Astrocyte (in vitro differentiated cells and primary cell): ENCODE measurements at places on chromosomes 11 and 22. TPM values are rescaled to one million over a fixed set of nuclear protein-coding genes. Genes with fewer than 3 reads are reported as not detected.

Gene MMP11
- 12.2 and 23.7 TPM in 2 replicates for total RNA-seq

Gene RNF26
- total RNA-seq = 31.8 and 33.3 TPM in 2 replicates

DNA sequence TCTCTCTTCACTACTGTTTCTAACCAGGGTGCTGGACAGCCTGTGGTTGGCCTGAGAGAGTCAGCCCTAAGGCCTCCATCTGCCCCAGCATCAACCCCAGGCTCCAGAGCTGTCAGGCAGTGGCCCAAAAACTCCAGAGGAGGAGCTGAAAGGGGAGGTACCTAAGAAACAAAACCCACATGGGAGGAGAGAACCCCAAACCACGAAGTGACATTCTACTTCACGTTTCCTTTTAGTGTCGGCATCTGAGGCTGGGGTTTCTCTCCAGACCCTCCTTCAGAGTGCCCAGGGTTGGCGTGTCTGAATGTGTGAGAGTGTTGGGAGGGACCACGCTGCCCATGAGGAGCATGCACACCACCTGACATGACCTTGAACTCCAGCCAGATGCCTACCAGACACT is 69.8 kb upstream of the NNMT start:
- no peaks in the 10 kb centered on the region for H3K36me3 ChIP-seq
- no peak for DNase-seq
- peaks cover 36% of the 10 kb centered on the region for H3K27me3 ChIP-seq
- H3K27ac ChIP-seq = no peak overlapping the region

GRCh38 chr11:97570636-97571035 is 1180.8 kb downstream of the JRKL start:
- no peaks in the 10 kb centered on the region for H3K36me3 ChIP-seq
- no peak overlapping the region for H3K27ac ChIP-seq
- no peak for DNase-seq

GRCh38 chr11:59550842-59551658 is 39.7 kb downstream of the OR4D9 start:
- H3K27ac ChIP-seq = peak overlapping the region; percentile 64
- peaks cover 9% of the 10 kb centered on the region for H3K4me1 ChIP-seq
- peak; percentile 82 for DNase-seq

DNA sequence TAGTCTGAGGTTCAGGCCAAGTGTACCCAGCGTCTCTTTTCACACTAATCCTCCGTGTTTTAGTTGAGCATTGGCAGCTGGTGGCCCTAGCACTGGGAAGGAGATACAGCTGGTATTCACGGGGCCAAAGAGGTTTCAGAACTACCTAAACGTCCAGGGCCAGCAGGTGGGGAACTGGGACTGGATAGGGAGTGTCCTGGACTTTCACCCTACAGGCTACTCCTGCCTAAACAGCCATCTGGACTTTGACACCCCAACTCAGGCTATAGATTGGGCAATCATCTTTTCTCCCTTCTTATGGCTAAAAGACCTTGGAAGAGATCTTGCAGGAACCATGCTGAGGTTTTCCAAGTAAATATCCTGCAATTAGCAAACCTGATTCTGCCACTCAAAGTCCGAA is 2.8 kb downstream of the SPON1 start:
- H3K4me3 ChIP-seq = no peak overlapping the region
- H3K4me1 ChIP-seq = peaks cover 2% of the 10 kb centered on the region
- peaks cover 78% of the 10 kb centered on the region for H3K27me3 ChIP-seq
- H3K27ac ChIP-seq = no peak overlapping the region
- no peaks in the 10 kb centered on the region for H3K36me3 ChIP-seq
- no peak for DNase-seq

Gene TRIM48
- not detected in 2 replicates for total RNA-seq

Gene SLC5A1
- not detected in 2 replicates for total RNA-seq

DNA sequence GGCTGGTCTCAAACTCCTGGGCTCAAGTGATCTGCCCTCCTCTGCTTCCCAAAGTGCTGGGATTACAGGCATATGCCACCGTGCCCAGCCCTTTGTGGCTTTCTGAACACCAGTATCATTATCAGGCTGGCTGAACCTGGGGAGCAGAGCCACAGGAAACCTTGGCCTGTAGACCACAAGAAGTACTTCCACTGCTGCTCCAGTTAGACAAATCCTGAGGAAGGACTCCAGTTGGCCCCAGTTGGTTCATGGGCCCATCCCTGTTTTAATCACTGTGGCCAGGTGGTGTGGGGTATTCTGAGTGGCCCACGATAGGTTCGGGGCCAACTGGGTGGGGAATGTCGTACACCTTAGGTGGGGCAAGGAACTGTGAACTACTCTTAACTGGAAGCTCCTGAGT is 5.5 kb upstream of the DUSP18 start:
- H3K27me3 ChIP-seq = no peaks in the 10 kb centered on the region
- no peak for DNase-seq
- H3K4me3 ChIP-seq = no peak overlapping the region
- no peaks in the 10 kb centered on the region for H3K36me3 ChIP-seq

DNA sequence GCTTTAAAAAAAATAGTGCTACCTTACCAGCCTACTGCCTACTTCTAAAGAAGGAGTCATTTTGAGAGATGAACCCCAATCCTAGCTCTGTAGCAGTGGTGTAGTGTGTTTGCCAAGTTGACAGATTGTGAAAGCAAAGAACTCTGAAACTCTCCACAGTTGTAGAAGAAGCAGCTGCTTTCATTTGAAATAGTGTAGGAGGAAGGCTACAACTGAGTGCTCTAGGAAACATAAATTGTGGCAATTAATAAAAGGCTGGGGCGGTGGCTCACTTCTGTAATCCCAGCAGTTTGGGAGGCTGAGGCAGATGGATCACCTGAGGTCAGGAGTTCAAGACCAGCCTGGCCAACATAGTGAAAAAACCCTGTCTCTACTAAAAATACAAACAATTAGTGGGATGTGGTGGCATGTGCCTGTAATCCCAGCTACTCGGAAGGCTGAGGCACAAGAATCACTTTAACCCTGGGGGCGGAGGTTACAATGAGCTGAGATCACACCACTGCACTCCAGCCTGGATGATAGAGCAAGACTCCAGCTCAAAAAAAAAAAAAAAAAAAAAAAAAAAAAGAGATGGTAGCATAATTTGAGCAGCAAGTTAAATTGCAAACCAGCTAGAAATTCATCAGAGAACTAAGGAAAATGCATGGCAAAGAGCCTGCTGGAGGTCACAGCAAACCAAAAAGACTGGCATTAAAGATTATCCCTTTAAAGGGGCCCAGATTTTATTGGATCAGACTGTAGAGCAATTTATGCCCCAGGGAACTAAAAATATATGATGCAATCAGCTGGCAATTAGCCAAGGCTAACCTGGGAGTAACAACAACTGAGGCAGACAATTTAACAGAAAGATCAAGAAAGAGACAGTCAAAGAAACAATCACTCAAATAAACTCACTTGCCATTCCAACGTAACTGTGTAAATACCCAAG is 112.6 kb downstream of the LUZP2 start:
- no peak overlapping the region for H3K4me3 ChIP-seq
- H3K27ac ChIP-seq = no peak overlapping the region
- H3K27me3 ChIP-seq = no peaks in the 10 kb centered on the region
- no peak for DNase-seq

DNA sequence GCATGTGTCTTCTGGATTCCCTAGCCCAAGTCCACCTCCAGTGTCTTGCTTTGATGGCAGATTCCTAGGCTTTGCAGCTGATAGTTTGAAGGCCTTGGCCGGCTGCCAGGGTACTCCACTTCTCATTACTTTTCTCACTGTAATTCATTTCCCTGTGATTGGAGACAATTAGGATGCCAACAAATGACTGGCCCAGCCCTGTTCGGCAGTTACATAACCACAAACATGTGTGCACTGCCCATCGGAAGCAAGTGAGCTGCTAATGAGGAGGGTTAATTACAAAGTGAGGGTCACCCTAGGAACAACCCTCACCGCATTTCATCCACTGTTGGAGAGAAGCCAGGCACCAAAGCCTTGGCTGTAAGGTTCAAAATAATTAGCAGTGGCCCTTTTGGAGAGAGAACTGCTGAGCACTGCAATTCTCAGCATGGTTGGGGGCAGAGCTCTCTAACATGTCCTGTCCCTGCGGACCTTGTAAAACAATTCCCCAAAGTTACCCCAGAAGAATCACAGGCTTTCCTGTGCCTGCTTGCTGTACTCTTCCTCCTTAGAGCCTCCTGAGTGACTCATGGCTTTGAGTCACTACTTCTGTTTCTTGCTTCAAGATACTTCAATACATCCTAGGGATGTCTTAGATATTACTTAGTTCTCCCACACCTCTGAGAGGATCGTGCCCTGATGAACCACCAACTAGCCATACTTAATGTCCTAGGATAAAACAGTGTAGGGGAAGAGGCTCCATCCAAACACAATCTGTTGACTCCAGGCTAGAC is 109.7 kb upstream of the GALNT18 start:
- no peaks in the 10 kb centered on the region for H3K36me3 ChIP-seq
- peak; percentile 61 for DNase-seq
- H3K27me3 ChIP-seq = no peaks in the 10 kb centered on the region
- H3K4me3 ChIP-seq = no peak overlapping the region

- H3K4me1 ChIP-seq = peaks cover 7% of the 10 kb centered on the region
- no peaks in the 10 kb centered on the region for H3K27me3 ChIP-seq
- no peak overlapping the region for H3K27ac ChIP-seq
- no peak for DNase-seq
These were observed 1.2 kb downstream of the MAJIN start for GRCh38 chr11:64970731-64971151.

Gene LRRC75B
- 5.1 and 6.2 TPM in 2 replicates for total RNA-seq

DNA sequence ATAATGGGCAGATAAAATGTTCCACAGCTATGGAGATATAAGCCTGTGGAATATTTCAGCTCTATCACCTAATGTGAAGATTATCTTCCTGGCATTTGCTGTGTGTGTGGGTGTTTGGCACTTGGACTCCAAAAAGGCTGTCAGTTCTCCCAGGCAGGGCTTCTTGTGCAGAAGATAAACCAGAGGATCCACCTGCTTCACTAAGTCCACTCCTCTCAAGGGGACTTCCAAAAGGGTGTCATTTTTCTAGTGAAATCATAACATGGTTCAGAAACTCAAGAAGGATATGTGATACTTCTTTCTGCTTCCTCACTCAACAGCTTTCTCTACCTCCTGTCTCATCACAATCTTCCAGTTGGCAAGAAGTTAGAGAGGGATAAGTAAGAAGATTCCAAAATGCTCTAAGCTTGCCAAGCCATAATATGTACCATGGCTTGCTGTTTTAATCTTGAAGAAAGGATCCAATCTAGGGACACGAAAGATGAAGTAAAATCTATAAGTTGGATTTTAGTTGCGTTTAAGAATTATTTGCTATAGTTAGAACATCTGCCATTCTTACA is 206.2 kb upstream of the MTMR2 start:
- H3K36me3 ChIP-seq = no peaks in the 10 kb centered on the region
- no peak for DNase-seq

- no peak overlapping the region for H3K27ac ChIP-seq
- H3K27me3 ChIP-seq = no peaks in the 10 kb centered on the region
- H3K36me3 ChIP-seq = no peaks in the 10 kb centered on the region
- H3K4me1 ChIP-seq = no peaks in the 10 kb centered on the region
These were observed 804.3 kb downstream of the OPCML start for GRCh38 chr11:132728026-132728425.

GRCh38 chr11:95680169-95680929 is 109.2 kb downstream of the FAM76B start:
- H3K27ac ChIP-seq = no peak overlapping the region
- H3K4me1 ChIP-seq = no peaks in the 10 kb centered on the region
- H3K4me3 ChIP-seq = no peak overlapping the region
- no peaks in the 10 kb centered on the region for H3K36me3 ChIP-seq

GRCh38 chr22:36409911-36410756 is 22.4 kb upstream of the MYH9 start:
- H3K27me3 ChIP-seq = no peaks in the 10 kb centered on the region
- DNase-seq = peak; percentile 65
- no peaks in the 10 kb centered on the region for H3K36me3 ChIP-seq
- peaks cover 8% of the 10 kb centered on the region for H3K4me1 ChIP-seq

DNA sequence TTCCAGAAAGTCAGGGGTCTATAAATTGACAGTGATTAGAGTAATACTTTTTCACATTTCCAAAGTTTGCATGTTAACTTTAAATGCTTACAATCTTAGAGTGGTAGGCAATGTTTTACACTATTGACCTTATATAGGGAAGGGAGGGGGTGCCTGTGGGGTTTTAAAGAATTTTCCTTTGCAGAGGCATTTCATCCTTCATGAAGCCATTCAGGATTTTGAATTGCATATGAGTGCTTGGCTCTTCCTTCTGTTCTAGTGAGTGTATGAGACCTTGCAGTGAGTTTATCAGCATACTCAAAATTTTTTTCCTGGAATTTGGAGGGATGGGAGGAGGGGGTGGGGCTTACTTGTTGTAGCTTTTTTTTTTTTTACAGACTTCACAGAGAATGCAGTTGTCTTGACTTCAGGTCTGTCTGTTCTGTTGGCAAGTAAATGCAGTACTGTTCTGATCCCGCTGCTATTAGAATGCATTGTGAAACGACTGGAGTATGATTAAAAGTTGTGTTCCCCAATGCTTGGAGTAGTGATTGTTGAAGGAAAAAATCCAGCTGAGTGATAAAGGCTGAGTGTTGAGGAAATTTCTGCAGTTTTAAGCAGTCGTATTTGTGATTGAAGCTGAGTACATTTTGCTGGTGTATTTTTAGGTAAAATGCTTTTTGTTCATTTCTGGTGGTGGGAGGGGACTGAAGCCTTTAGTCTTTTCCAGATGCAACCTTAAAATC is 5.3 kb downstream of the MALAT1 start:
- peaks cover 62% of the 10 kb centered on the region for H3K36me3 ChIP-seq
- H3K27me3 ChIP-seq = no peaks in the 10 kb centered on the region
- H3K4me3 ChIP-seq = peak overlapping the region; percentile 100
- no peaks in the 10 kb centered on the region for H3K4me1 ChIP-seq
- peak; percentile 36 for DNase-seq

DNA sequence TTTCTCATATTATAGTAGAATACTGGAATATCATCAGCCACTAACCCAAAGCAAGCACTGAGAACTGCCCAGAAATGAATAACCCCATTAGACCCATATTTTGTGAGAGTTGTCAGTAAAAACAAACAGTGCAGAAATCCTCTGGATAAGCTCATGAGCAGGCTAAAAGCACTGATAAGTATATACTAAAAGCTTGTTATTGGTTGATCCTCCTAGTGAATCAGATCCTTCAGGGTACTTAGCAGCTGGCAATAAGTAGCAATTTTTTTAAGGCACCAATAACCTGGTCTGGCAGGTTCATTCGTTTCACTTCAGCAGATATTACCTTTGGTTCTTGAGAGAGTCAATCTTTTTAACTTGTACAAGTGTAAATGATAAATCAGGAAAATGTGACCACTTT is 1.2 kb downstream of the NOX4 start:
- no peaks in the 10 kb centered on the region for H3K36me3 ChIP-seq
- H3K4me3 ChIP-seq = peak overlapping the region; percentile 75
- DNase-seq = peak; percentile 66
- H3K27me3 ChIP-seq = no peaks in the 10 kb centered on the region

DNA sequence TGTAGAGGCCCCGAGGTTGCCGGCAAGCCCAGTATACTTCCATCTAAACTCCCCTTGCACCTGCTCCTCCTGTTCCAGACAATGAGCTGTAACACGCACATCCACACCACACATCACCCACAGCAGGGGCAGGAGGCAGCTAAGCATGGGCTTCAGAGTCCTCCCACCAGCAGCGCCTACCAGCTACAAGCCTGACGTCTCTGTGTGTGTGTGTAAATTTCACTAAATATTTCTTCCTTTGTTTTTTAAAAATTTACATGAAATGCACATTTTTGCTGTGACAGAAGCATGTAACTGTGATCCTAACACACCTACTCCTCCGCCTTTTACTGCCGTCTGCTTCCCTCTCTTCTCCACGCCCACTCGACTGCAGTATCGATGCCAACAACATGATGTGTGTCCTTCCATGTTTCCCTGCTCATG is 29.4 kb upstream of the PACSIN2 start:
- H3K27ac ChIP-seq = no peak overlapping the region
- H3K4me1 ChIP-seq = peaks cover 8% of the 10 kb centered on the region
- H3K36me3 ChIP-seq = no peaks in the 10 kb centered on the region
- no peaks in the 10 kb centered on the region for H3K27me3 ChIP-seq
